ENCODE measurements at places on chromosomes 11 and 22.

DNA sequence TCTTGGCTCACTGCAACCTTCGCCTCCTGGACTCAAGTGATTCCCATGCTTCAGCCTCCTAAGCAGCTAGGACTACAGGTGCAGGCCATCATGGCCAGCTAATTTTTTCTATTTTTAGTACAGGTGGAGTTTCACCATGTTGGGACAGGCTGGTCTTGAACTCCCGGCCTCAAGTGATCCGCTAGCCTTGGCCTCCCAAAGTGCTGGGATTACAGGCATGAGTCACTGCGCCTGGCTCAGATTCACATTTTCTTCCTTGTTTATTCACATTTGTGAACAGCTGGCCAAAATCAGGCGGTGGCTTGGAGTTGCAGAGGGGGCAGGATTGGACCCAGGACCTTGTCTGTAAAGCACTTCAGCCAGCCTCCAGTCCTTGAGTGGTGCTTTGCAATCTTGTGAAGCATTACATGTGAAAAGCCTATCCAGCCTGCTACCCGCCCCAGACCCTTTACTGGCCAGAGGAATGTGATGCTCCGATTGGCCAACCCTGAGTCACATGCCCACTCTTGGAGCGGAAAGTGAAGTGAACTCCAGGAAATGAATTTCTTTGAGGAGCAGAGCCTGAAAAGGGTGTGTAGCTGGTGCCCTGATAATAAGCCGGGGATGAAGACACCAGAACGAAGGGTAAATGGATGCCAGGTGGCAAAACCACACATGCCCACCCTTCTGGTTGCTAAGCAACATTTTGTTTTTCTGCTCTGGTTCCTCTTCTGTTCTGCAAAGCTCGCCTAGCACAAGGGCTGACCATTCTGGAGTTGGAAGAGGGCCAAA lies 62.6 kb upstream of the PTPRJ start:
- DNase-seq = no peak

DNA sequence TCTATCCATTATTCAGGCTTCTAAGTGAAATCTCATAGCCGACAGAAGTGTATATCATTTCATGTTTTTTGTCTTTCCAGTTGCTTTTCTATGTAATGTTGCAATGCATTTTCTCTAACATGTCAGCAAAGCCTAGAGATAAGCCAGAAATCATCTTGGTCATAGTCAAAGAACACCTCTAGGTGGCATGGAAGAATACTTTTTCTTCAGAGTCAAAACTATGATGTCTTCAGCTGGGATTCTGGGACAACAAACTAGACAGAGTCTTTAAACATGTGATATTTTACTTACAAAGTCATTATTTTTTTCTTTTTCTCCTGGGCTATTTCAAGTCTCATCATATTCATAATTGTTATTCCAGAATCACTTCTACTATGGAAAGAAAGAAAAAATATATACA lies 4.4 kb downstream of the GAS2 start:
- DNase-seq = no peak

DNA sequence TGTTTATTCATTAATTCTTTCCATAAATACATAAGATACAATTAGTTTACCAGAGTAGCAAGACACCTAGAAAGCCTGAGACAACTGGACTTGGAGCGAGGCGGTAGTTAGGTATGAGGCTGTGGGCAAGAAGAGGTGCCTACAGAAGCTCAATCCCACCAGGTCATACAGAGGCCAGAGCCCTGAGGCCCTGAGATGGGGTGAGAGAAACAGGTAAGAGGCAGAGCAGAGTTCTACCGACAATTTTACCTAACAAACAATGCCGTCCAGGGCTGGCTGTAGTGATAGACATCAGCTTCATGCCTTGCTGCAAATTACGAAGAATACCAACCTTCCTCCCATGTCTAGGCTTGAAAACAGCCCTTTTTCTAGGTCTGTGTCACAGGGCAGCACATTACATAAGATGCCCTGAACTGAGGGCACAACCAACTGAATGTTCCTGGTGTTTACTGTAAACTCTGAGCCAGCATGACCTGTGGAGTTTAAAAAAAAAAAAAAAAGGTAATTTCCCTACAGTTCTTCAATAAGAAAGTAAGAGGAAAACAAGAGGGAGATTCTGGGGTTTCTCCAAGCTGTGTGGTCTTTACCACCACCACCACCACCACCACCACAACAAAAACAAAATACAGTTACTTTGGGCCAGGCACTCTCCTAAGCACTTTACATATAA lies 105.8 kb downstream of the GAB2 start:
- peak; percentile 26 for DNase-seq

- DNase-seq = no peak
Observed at GRCh38 chr11:45924036-45924915, 1.8 kb downstream of the LARGE2 start.

GRCh38 chr11:114890038-114890437 lies 211.7 kb downstream of the NXPE2 start:
- DNase-seq = no peak

DNA sequence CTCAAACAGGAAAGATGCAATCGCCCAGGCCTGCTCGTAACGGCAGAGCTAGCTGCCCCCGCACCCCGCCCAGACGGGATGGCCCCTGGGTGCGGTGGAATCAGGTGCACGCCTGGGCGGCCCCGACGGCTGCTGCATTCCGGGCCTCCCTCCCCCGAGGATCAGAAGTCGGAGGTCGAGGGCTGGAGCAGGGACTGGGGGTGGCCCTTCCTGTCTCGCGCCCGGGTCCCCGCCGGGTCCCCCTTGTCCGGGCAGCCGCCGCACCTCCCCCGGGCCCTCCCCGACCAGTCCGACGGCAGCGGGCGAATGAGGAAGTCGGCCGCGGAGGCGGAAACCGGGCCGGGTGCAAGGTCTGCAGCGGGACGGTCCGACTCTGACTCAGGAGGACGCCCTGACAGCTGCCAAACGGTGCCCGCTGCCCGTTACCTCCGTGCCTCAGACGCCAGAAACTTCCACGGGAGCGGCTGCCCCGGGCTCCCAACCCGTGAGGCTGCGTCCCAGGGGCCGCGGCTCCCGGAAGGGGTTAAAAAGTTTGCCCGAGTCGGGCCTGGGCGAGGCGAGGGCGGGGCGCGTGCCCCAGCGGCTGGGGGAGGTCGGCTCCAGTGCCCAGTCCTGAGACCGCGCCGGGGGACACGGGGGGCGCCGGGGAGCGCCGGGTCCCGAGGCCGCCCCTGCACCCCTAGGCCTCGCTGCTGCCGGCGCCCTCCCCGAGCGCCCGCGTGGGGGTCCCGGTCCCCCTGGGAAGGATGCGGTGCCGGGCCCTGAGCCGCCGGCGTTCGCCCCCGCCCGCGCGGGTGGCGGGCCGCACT lies 663 bp downstream of the MYH9 start:
- peak; percentile 58 for DNase-seq

DNA sequence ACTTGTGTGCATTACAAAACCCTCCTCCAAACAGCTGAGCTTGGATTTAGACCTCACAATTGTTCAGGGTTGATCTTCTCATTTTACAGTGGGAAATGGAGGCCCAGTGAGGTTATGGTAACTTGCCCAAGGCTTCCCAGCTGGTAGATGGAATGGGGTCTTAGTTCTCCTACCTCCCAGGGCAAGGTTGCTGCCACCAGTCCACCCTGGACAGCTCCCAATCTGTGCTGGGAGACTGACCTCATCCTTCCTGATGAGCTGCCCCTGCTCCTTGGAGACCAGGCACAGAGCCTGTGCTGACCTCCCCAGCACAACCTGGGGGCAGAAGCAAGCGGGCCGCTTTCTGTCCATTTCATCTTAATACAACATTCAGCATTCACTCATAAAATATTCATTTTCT lies 190.7 kb downstream of the ST3GAL4 start:
- DNase-seq = no peak

DNA sequence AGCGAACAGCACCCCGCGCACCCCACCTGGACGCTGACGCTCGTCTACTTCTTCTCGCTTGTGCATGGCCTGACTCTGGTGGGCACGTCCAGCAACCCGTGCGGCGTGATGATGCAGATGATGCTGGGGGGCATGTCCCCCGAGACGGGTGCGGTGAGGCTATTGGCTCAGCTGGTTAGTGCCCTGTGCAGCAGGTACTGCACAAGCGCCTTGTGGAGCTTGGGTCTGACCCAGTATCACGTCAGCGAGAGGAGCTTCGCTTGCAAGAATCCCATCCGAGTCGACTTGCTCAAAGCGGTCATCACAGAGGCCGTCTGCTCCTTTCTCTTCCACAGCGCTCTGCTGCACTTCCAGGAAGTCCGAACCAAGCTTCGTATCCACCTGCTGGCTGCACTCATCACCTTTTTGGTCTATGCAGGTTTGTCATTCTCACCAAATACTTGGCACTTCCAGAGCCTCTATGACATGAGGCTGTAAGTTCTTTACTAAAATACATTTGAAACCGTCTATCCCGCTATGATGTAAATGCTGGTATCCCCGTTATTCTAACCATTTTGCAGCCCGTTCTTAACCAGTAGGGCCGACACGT lies 535 bp downstream of the AQP11 start:
- peak; percentile 5 for DNase-seq

DNA sequence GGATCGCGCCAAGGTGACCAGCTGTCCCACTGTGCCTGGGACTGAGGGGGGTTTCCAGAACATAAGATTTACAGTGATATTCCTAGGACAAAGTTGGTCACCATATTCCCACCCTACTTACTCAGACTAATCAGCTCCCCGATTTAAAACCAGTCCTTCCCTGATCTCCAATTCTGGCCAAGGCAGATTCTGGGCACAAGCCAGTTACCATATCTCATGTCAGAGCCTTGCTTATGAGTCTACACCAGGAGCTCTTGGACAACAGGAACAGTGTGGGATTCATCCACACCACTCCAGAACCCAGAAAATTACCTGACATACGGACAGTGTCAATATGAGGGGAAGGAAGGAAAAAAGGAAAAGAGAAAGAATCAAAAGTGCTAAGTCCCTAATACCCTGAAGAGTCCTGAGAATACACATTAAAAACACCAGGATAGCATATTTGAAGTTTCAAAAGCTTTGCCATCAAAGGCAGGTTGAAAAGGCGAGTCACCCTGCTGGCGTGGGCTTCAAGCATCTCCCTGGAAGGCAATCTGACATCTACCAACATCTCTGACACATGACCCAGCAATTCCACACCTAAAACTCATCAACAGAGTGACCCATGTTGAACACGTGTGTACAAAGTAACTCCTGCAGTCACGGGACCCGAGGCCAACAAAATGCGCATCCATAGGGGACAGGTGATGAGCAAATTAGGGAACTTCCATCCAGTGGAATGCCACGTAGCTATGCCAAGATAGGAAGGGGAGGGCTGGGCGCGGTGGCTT lies 8.0 kb upstream of the IL2RB start:
- DNase-seq = no peak

- no peak for DNase-seq
Observed at GRCh38 chr11:37857726-37858125, 1259.7 kb upstream of the RAG2 start.

DNA sequence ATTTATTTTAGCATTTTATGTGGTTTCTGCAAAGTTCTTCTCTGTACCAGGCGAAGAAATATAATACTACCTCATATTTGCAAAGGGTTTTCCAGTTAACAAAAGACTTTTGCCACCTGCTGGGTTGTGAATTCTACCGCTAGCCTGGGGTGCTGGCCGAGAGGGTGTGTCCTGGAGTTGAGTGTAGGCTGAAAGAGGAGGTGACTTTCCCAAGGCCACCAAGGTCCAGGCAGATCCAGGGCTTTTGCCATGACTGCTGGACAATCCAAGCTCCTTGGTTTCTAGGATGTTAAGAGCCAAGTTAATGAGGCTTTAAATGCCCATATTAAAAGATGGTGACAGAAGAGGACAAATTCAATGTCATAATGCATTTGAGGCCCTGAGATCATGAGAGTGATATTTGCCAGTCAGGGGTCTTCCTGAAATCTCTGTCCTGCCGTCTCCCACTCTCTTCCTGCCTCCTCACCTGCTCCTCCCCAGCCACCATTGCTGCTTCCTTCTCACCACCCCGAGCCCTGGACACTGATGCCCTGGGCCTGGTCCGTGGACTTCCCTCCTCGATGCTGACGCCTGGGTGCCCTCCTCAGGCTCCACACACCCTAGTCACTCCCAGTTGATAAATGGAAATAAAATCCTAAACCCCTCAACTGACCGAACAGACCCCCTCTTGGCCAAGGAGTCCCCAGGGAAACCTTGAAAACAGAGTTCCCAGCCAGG lies 825.6 kb downstream of the TBC1D22A start:
- no peak for DNase-seq

GRCh38 chr11:113240389-113240788 lies 74.0 kb upstream of the TTC12 start:
- DNase-seq = no peak

DNA sequence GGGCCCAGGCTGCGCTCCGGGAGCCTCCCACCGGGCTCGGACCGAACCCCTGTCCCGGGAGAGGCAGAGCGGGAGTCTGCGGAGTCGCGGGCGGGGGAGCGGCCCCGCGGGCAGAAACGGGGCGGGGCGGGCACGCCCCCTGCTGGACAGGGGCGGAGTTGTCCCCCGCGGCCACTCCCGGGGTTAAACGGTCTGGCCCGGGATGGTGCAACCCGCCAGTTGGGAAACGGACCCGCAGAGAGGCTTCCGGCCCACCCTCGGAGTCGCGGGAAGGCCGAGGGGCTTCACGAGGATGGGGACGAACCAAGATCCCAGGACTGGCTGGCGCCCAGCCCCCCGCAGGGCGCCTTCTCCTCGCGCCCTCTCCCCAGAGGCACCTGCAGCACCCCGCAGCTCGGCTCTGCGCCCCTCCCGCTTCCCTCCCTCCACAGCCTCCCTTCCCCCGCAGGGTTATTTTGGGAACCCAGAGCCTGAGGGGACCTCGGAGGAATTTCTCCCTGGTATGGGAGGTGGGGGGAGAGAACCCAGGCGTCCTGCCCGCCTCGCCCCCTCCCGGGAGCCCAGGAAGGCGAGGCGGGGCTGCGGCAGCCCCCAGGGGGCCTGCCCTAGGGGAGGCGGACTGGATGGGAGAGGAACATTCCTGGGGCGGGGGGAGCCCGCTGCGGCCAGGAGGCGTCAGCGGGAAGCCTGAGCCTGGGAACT lies 902 bp downstream of the RASGRP2 start:
- peak; percentile 74 for DNase-seq

GRCh38 chr11:36098087-36098486 lies 154.2 kb downstream of the LDLRAD3 start:
- no peak for DNase-seq

- no peak for DNase-seq
Observed at GRCh38 chr11:10107497-10107896, 186.5 kb downstream of the SBF2 start.

DNA sequence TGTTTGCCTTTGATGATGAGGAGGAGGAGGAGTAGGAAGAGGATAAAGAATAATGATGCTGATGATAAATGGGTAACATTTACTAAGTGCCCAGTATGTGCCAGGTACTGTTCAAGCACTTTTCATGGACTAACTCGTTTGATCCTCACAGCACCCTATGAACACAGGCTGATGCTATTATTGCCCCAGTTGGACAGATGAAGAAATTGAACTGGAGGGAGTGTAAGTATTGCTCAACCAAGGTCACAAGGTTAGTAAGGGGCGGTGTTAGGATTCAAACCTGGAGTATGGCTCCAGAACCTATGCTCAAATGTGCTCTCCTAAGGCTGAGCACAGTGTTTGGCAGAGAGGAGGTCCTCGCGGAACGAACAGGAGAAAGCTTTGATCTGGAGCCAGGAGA lies 78.6 kb downstream of the SYN3 start:
- DNase-seq = no peak

- no peak for DNase-seq
Observed at GRCh38 chr11:95948637-95949036, 24.7 kb upstream of the MTMR2 start.

All from activated T-helper 1 cell treated with anti-CD3 and anti-CD28 coated beads, Interleukin-12 subunit alpha, Interleukin-12 subunit beta, Interleukin-2, Interleukin-4 antibody, amounts not matched to agents 30 ng/mL and 10 ng/mL and 1 ng/mL, durations not matched to agents 14 hours and 24 hours and 36 hours (primary cell).